ENCODE measurements at places on chromosomes 2 and 18. TPM values are rescaled to one million over a fixed set of nuclear protein-coding genes. Genes with fewer than 3 reads are reported as not detected.

The DHRS9 gene
- 7.8 TPM for total RNA-seq

The CRACDL gene
- 12.1 TPM for total RNA-seq

The C2orf80 gene
- not detected for total RNA-seq

The GALNT5 gene
- 1.6 TPM for total RNA-seq

The IL37 gene
- not detected for total RNA-seq

The DSG4 gene
- not detected for total RNA-seq

The LYG2 gene
- not detected for total RNA-seq

Measured in breast epithelium (tissue), 4 donors.